ENCODE measurements at places on chromosomes 6 and 20.
A peak's percentile ranks its signal among the peaks of the same experiment; 100 is the strongest.

DNA sequence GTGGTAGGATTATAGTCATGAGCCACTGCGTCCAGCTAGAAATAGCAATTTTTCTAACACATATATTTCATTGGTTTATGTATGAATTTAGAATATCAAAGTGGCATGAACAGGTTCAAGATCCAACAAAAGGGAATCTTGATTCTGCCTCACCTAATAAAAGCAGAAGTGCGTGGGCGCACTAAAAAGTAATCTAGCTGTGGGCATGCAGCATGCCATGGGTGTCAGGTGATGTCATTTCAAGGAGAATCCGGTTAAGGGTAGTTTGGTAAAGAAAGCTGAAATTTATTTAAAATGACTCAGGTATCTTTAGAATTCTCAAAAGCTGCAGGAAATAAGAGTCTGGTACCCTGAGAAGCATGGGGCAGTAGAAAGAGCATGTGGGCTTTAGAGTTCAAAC is 17.6 kb downstream of the LRRN4 start:
- DNase-seq, result no peak

- DNase-seq, result no peak
These were observed 126.5 kb downstream of the CDK19 start for GRCh38 chr6:110688661-110689268.

DNA sequence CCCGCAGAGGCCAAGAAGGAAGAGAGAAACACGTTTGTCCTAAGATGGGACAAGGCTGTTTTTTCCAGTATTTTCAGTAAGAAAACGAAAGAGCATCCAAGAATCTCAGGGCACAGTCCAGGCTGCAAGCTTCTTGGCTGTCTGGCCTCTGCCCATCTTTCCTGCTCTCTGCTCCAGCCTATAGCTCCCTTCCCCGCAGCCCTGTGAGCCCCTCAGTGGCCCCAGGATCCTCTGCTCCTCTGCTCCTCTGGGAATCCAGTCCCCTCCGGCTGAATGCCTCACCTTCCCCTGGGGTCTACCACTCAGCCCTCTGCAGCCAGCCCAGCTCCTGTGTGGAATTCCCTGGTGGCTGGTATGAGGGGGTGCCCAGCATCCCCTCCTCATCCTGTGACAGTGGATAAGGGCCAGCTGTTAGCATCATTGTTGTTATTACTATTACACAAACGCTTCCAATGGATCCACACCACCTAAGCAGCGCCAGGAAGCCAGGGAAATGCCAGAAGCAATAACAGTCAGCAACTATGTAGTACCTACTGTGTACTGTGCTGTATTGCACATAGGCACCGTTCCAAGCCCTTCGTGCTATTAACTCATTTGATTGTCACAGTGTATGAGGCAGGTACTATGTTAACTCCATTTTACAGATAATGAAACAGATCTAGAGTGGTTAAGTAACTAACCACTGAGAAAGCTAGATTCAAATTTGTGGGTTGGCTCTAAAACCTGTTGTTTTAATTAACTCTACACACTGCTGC is 60.3 kb upstream of the PTPN1 start:
- no peak for DNase-seq

GRCh38 chr20:17912916-17913315 is 55.7 kb downstream of the SNX5 start:
- DNase-seq, result no peak

GRCh38 chr6:41335943-41336342 is 535 bp downstream of the NCR2 start:
- no peak for DNase-seq

GRCh38 chr20:36717657-36718056 is 28.2 kb downstream of the NDRG3 start:
- DNase-seq, result no peak

DNA sequence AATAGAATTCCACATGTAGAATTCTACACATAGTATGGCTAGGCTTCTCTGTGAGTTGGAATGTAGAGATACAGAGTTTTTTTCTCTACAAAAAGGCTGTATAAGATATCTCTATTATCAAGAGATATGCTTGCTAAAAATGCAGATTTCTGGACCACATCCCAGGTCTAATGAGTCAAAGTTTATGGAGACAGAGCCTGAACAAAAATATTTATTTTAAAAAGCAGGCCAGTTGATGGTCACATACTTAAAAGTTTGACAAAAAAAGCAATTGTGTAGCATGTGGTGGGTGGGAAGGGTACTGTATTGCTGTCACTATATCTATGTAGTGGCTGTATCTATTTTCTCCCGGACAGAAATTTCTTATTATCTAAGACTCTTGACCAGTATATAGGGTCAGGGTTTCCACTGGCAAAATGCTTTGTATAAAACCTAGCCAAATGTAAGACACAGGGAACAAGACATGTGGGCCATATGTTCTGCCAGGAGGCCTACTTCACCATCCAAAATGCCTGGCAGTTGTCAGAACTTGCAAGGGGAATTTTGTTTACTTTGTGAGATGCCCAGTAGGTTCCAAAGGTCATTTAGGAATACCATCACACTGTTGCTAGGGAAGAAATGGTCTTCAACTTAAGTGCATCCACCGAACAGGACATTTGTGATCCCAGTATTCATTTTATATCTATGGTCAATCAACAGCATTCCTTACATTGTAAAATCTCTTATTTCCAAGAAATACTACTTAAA is 60.6 kb downstream of the SHPRH start:
- DNase-seq, result no peak

DNA sequence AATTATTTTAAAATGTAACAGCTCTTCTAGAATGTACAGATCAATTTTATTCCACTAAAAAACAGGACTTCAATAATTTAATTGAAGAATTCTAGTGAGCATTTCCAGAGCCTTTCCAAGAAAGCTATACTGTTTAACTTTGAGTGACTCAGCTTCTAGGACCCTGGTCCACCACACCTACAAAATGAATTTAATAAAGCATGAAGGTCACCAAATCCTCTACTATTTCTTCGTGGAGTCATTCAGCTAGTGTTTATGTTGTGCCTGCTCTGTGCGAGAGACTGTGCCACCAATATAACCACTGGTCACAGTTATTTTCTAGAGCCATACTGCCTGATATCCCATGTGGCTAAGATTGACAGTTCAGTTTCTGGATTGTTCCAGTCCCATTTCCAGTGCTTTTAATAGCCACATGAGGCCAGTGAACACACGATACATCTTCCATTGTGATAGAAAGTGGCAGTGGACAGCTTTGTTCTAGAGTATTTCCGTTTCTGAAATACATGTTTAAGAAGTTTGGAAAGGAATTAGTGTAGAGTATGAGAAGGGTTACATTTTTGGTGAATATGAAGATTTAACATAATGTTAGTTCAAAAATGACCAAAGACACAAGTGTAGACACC is 160.7 kb downstream of the MTHFD1L start:
- no peak for DNase-seq

DNA sequence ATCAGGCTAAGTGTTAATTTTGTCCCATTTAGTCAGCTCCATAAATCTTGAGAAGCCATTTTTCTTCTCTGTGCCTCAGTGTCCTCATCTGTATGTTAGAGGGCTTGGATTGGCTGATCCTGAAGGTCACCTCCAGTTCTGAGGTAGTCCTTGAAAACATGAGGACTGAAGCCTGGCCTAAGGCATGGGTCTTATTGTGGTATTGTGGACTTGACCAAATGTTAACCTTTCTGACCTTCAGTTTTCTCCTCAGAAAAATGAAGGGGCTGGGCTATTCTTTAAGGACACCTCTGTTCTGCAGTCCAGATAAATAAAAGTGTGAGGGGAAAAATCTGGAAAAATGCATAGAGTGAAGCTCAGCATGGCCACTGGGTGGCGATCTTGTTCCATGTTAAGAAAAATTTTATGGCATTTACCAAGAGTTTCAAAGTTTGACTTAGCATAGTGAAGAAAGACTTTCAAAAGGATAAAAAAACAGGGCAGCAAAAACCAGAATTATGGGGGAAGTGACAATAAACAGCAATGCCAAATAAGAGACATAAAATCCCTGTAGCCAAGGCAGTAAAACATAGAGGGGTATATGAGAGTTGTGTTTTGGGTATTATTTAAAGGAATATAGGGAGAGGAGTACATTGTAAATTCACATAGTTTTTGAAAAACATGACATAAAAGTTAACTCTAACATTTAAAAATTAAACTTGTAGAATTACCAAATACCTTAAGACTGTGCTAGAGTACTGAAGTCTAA is 13.2 kb upstream of the TFB1M start:
- peak; percentile 35 for DNase-seq

- DNase-seq, result no peak
These were observed 1.7 kb upstream of the TEAD3 start for GRCh38 chr6:35498422-35499067.

GRCh38 chr6:142830116-142830710 is 114.8 kb downstream of the HIVEP2 start:
- no peak for DNase-seq

DNA sequence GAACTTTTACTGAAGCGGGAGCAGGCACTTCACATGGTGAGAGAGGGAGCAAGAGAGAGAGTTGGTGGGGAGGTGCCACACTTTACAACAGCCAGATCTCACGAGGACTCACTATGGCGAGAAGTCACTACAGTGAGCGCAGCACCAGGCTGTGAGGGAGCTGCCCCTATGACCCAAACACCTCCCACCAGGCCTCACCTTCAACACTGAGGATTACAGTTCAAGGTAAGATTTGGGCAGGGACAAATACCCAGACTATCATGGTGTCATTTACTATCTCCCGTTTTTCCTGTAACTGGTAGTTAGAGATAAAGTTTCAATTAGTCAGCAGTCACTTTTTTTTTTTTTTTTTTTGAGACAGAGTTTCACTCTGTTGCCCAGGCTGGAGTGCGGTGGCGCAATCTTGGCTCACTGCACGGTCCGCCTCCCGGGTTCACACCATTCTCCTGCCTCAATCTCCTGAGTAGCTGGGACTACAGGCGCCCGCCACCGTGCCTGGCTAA is 7.8 kb downstream of the RBCK1 start:
- DNase-seq, result no peak

DNA sequence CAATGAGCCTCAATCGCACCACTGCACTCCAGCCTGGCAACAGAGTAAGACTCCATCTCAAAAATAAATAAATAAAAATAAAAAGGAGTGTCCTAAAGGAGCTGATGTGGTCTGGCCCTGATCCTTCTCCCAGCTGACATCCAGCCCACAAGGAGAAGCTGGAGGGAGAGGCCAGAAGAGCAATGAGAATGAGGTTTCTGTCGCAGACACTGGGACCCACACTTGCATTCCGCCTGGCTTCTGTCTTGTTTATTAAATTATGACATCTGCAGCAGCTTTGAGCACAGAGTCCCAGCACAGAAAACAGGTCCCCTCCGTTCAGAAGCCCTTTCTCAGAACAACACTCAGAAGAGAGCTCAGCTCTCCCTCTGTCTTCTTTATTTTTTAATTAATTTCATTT is 10.3 kb upstream of the E2F1 start:
- no peak for DNase-seq

DNA sequence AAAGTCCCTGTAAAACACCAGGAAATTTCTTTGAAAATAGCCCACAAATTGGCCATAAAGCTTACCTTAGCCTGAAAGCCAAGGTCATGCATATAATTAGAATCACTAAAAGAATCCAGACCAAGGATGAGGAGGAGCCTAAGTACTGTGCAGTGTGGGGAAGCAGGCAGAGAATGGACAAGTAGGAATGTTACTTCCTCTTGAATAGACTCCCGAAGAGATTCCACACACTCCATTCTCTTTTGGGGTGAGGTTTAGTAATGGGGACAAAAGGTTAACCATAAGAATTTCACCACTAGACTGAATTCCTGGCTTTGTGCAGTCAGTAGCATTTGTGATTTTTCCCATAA is 27.5 kb upstream of the MARCKS start:
- DNase-seq, result no peak

DNA sequence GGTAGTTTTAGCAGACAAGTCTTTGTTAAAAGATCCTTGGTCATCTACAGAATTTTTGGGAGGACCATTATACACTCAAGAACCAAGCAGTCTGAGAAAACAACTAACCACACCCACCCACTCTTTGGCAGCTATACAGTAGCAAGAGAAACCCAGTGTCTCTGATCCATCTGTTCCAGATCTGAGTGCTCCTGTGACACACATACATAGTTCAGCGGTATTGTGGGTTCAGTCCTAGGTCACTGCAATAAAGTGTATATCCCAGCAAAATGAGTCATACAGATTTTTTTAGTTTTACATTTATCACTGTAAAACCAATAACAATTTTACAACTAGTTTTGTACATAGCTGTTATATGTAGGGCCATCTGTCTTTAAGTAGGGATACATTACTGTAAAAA is 47.4 kb upstream of the PAK5 start:
- DNase-seq, result no peak

- DNase-seq, result no peak
These were observed 11.2 kb downstream of the CCDC167 start for GRCh38 chr6:37488476-37488875.

GRCh38 chr6:109769213-109769612 is 78.1 kb downstream of the FIG4 start:
- DNase-seq, result no peak

- DNase-seq, result no peak
These were observed 21.7 kb upstream of the NOL4L start for GRCh38 chr20:32606790-32607189.

DNA sequence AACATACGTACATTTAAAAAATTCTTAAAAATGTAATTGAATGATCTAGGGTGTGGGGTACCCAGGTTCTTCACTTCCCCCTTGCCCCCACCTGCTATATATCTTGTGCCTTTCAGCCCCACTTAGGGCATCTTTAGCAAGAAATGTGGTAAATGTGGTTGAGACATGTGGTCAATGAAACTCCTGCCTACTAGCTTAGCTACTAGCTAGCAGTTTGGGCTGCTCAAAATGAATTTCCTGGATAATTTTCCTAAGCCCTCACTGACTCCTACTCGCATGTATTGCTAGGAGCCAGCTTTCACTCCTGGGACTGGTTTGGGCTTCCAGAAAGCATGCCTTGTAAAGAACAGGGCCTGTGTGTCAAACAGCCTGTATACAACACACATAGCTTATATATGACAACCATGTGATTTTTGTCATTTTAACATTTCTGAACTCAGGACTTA is 257.3 kb downstream of the ATXN1 start:
- DNase-seq, result no peak

GRCh38 chr20:49750611-49751396 is 37.1 kb upstream of the B4GALT5 start:
- no peak for DNase-seq

DNA sequence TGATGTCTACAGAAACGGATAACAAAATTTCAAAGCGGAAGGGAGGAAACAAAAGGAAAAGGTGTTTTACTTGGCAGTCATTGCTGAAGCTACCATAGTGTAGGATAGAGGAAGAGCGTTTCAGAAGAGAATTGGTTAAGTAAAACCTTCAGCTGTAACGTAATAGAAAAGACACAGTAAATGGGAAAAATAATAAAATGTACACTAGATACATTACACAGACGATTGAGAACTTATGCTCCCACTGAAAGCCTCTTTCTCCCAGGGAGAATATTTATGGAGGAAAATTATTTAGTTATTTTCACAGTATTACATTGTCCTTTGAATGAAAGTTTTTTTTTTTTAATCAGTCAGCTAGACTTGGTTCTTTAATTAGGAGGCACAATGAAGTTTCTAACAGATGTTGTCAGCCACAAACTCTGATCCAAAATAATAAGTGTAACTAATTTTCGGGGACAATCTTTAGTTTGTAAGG is 90.7 kb upstream of the PRDM1 start:
- no peak for DNase-seq
